Breast epithelium (tissue), 4 donors: ENCODE measurements at places on chromosomes 5 and 9.

- DNase-seq: no peak
- H3K4me1 ChIP-seq: no peaks in the 10 kb centered on the region
- H3K27ac ChIP-seq: no peak overlapping the region
- H3K27me3 ChIP-seq: no peaks in the 10 kb centered on the region
- H3K4me3 ChIP-seq: no peak overlapping the region
Measured at GRCh38 chr5:136776022-136776927, 410.9 kb upstream of the TRPC7 start.

DNA sequence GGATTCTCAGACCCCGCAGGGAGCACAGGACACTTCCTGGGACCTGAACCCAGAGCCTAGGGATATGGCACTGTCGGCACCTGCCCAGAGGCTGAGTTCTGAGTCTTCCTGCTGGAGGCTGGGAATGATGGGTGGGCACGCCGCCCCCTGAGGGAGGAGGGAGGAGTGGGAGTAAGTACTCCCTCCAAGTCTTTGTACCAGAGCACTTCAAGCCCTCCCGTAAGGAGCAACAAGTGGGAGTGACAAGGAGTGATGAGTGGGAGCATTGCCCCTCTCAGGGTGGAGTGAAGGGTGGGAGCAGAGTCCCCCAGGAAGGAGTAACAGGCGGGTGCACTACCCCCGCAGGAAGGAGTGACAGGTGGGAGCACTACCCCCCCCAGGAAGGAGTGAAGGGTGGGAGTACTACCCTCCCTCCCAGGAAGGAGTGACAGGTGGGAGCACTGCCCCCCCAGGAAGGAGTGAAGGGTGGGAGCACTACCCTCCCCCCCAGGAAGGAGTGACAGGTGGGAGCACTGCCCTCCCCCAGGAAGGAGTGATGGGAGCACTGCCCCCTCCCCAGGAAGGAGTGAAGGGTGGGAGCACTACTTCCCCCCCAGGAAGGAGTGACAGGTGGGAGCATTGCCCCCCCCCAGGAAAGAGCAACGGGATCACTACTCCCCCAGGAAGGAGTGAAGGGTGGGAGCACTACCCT is 100.1 kb downstream of the CACNA1B start:
- no peaks in the 10 kb centered on the region for H3K36me3 ChIP-seq
- no peak overlapping the region for H3K27ac ChIP-seq
- H3K4me1 ChIP-seq: no peaks in the 10 kb centered on the region

DNA sequence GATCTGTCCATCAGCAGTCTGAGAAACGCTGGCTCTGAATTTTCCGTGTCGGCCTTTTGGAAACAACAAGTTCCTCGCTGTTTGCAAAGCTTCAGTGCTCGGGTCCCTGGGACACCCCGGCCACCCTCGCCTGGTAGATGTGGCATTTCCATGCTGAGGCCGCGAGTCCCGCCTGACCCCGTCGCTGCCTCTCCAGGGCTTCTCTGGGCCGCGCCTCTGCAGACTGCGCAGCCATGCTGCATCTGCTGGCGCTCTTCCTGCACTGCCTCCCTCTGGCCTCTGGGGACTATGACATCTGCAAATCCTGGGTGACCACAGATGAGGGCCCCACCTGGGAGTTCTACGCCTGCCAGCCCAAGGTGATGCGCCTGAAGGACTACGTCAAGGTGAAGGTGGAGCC is 4.7 kb downstream of the NTNG2 start:
- H3K4me1 ChIP-seq: peaks cover 8% of the 10 kb centered on the region
- H3K36me3 ChIP-seq: no peaks in the 10 kb centered on the region
- DNase-seq: no peak
- peaks cover 85% of the 10 kb centered on the region for H3K27me3 ChIP-seq

DNA sequence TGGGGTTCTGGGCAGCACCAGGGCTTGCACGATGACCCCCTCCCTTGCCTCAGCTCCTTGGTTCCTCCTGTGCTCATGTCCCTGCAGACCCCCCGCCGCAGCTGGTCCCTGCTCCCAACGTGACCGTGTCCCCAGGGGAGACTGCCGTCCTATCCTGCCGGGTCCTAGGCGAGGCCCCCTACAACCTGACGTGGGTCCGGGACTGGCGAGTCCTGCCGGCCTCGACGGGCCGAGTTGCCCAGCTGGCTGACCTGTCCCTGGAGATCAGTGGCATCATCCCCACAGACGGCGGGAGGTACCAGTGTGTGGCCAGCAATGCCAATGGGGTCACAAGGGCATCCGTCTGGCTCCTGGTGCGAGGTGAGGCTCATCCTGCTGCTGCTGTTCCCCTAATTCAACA is 39.1 kb downstream of the HMCN2 start:
- no peak overlapping the region for H3K27ac ChIP-seq
- no peaks in the 10 kb centered on the region for H3K27me3 ChIP-seq
- no peak for DNase-seq
- no peaks in the 10 kb centered on the region for H3K36me3 ChIP-seq
- H3K4me3 ChIP-seq: no peak overlapping the region

DNA sequence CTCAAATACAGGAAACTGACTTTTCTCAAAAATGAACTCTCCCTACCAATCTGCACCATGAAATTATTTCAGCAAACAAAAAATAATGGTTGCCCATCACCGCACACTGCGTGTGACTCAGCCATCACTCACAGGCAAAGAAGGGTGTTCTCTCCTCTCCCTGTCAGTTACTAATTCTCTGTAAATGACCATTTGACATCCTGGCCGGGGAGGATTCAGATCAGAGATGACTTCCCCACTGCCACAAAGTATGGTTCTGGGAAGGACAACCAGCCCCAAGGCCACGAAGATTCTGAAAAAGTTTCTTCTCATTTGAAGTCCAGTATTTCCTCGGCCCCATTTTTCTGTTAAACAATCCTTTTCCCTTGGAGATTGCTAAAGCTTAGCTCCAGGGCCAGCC is 199.4 kb downstream of the AUH start:
- H3K4me1 ChIP-seq: no peaks in the 10 kb centered on the region
- no peaks in the 10 kb centered on the region for H3K27me3 ChIP-seq
- H3K27ac ChIP-seq: no peak overlapping the region
- no peak for DNase-seq
- H3K4me3 ChIP-seq: no peak overlapping the region
- no peaks in the 10 kb centered on the region for H3K36me3 ChIP-seq

- no peak overlapping the region for H3K27ac ChIP-seq
- no peak overlapping the region for H3K4me3 ChIP-seq
- no peaks in the 10 kb centered on the region for H3K27me3 ChIP-seq
Measured at GRCh38 chr5:179854356-179854755, 4.3 kb downstream of the MRNIP start.

GRCh38 chr5:96141749-96142148 is 180.1 kb upstream of the ELL2 start:
- no peak overlapping the region for H3K4me3 ChIP-seq
- H3K27ac ChIP-seq: no peak overlapping the region
- no peaks in the 10 kb centered on the region for H3K27me3 ChIP-seq
- no peaks in the 10 kb centered on the region for H3K4me1 ChIP-seq
- no peaks in the 10 kb centered on the region for H3K36me3 ChIP-seq
- no peak for DNase-seq

GRCh38 chr5:2253040-2253975 is 370.6 kb upstream of the IRX4 start:
- no peak overlapping the region for H3K4me3 ChIP-seq
- no peak overlapping the region for H3K27ac ChIP-seq
- no peaks in the 10 kb centered on the region for H3K36me3 ChIP-seq
- no peaks in the 10 kb centered on the region for H3K27me3 ChIP-seq

GRCh38 chr9:94925751-94926430 is 199.4 kb downstream of the AOPEP start:
- H3K27ac ChIP-seq: peak overlapping the region; percentile 75

DNA sequence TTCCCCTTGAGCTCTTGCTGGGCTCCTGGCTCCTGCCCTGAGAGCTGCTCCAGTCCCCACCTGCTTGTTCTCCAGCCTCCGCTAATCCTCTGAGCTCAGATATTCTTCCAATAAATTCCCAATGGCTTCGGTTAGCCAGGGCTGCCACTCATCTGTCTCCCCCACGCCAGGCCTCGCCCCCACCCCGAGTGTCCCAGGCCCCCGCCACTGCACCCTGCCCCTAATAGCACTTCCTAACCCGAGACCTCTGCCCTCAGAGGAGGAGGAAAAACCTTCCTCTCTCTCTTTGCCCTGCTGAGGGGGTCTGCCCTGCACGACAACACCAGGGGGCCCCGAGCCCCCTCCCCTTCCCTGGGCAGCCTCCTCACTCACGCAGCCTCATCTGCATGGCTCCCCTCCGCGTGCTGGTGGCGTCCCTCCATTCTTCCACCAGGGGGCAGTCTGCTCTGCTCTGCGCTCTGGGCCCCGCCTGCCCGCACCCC is 5.4 kb upstream of the LCN15 start:
- DNase-seq: no peak
- H3K36me3 ChIP-seq: no peaks in the 10 kb centered on the region
- H3K4me3 ChIP-seq: no peak overlapping the region

DNA sequence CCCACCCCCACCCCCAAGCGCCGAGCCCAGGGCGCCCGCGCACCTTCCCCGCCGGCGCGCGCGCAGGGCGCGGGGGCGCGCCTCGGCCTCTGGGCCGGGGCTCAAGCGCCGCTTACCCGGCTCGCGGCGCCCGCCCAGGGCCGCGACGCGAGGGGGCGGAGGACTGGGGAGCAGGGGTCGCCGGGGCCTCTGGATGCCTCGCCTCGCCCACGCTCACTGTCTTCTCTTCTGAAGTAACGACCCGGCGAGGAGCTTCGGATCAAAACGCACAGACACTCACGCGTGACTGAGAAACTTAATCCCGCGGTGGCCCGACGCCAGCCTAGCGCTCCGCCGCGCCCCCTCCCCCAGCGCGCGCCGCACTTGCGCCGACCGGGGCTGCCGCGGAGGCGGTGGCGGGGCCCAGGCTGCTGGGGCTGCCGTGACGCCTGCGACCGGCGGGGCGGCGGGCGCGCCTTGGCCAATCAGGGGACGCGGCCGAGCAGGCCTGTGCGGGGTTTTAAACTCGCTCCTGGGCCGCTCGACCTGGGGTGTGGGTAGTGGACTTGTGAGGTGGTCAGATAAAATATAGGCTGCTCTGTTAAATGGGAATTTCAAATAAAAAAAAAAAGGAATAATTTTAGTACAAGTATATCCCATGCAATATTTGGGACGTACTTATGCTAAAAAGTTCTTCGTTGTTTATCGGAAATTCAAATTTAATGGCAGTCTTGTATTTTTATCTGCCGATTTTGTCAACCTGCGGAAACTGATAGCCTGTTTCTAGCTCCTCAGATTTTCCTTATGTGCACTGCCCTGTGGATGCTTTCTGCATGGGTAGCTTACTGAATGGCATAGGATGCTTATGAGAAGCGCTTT is at the start of gene MPDZ:
MPDZ (minus strand) TSS at position 409 of the 858 bp plus-strand sequence. CDS start 29,377 bp downstream, outside the sequence.
- no peaks in the 10 kb centered on the region for H3K36me3 ChIP-seq
- no peaks in the 10 kb centered on the region for H3K4me1 ChIP-seq
- peak within 1 kb of the TSS; percentile 98 for H3K27ac ChIP-seq
- H3K27me3 ChIP-seq: no peaks in the 10 kb centered on the region
- peak; percentile 58 for DNase-seq

GRCh38 chr9:13721481-13722235 is 442.2 kb upstream of the MPDZ start:
- no peaks in the 10 kb centered on the region for H3K27me3 ChIP-seq
- no peak overlapping the region for H3K4me3 ChIP-seq
- H3K4me1 ChIP-seq: peaks cover 14% of the 10 kb centered on the region
- no peak overlapping the region for H3K27ac ChIP-seq
- H3K36me3 ChIP-seq: no peaks in the 10 kb centered on the region

DNA sequence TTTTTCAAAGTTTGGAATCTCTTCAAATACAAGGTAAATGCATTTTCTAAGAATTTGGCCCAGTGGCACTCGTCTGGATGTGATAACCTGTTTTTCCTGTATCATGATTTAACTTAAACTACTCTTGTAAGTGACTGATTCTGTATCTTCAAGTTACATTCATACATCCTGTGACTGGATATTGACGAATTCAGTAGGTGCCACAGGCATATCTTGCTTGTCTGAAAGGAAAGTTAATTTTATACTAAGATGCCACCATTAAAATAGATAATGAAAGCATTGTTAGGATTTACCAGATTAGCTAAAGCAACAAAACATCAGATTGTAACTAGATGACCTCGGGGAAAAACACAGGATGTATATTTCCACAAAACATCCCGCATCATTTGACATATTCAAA is 175.3 kb upstream of the ZNF608 start:
- no peak for DNase-seq
- no peaks in the 10 kb centered on the region for H3K27me3 ChIP-seq
- no peaks in the 10 kb centered on the region for H3K4me1 ChIP-seq
- H3K27ac ChIP-seq: no peak overlapping the region

DNA sequence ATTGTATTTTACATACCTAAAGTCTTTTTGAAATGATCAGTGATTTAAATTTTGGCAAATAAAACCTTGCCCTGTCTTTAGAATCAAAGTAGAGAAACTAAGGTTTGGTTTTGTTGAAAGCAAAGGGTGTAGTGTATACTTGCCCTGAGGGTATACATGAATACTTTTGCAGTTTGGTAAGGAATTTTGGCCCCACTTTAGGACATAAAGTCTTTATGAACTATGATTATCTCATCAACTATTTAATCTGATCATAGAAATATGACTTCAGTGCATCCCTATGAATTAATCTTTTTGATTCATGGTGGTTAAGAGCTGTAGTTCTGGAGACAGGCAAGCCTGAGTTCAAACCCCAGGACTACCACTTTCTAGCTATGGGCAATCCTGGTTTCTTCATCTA is 17.7 kb downstream of the RAD1 start:
- H3K27me3 ChIP-seq: no peaks in the 10 kb centered on the region
- no peaks in the 10 kb centered on the region for H3K4me1 ChIP-seq
- H3K4me3 ChIP-seq: no peak overlapping the region

GRCh38 chr5:83414601-83415000 is 56.9 kb upstream of the VCAN start:
- H3K27ac ChIP-seq: no peak overlapping the region
- H3K4me3 ChIP-seq: no peak overlapping the region
- DNase-seq: no peak
- H3K27me3 ChIP-seq: no peaks in the 10 kb centered on the region

DNA sequence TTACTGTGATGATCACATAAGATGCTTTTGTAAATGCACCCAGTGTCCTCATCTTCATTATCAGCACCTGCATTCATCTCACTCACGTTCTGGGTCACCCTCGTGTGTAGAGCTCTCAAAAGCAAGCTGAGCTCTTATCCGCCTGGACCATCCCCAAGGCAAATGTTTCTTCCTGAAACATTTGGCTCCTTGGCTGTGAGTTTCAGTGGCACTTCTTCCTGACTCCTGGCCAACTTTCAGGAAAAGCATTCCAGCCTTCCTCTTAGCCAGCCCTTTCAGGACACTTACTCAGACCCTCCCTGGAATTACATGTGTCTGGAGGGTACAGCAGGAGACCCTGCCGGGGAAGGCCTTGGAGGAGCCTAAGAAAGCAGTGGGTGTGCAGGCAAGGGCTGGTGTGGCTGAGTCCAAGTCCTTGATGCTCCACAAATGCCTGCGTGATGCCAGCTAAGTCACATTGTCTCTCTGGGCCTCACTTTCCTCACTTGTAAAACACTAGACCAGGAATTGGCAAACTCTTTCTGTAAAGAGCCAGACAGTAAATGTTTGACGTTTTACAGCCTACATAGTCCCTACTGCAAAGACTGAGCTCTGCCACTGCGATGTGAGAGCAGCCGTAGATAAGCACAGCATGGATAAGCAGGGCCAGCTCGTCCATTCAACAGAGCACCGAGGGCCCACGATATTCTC is 72.1 kb downstream of the PDE6A start:
- no peaks in the 10 kb centered on the region for H3K27me3 ChIP-seq
- no peak overlapping the region for H3K27ac ChIP-seq
